ENCODE measurements at places on chromosomes 1 and 21.
A peak's percentile ranks its signal among the peaks of the same experiment; 100 is the strongest.

DNA sequence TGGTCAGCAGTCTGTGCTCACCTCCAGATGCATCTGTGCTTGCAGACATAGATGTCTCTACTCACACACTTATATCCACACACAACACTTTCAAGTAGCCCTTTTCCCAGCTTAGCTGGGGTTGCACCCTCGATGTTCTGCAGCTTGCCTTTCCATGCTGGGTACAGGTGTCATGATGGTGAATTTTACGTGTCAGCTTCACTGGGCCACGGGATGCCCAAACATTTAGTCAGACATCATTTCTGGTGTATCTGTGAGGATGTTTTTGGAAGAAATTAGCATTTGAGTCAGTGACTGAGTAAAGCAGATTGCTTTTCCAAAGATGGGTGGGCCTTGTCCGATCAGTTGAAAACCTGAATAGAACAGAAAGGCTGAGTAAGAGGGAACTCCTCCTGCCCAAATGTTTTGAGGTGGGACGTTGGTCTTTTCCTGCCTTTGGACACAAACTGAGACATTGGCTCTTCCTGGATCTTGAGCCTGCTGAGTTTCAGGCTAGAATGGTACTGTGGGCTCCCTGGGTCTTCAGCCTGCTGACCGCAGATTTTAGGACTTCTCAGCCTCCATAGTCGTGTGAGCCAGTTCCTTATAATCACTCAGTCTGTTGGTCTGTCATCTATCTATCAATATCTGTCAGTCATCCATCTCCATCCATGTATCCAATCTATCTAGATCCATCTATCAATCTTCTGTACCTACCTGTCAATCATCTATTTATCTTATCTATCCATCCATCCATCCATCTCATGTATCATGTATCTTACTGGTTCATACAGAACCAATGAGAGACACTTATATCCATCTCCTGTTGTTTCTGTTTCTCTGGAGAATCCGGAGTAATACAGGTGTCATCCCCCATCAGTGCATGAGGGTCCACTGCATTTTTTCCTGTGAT lies 12.7 kb upstream of the OBSCN start:
- DNase-seq: no peak

GRCh38 chr1:173478094-173478674 lies 1.0 kb downstream of the PRDX6 start:
- no peak for DNase-seq

DNA sequence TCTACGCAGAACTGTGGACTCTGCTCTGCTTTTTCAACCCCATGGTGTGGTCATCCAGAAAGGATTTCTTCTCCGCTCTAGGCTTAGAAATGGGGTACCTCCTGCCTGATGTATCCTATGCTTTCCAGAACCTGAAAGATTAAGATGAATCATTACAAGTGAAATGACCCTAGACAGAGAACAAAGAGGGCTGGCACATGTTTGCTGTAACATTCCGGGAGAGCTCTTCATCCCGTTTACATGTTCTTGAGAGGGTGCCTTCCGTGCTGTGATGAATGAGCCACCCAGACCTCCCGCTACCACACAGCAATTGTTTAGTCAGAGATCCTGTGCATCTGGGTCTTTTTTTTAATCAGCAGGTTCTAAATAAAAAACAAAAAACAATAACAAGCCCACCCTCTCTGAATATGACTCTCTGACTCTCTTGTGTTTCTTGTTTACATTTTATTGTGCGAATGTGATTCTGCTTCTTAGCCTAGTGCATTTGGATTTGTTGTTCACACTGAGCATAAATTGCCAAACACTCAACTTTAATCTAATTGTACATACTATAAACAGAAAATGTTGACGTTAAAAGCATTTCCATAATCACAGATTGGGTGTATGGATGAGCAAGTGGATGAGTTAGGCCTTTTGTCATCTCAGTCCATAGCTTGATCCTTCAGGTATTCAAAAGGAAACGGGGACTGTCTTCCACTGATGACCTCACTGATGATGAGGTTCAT lies 87.1 kb downstream of the GPR88 start:
- no peak for DNase-seq

DNA sequence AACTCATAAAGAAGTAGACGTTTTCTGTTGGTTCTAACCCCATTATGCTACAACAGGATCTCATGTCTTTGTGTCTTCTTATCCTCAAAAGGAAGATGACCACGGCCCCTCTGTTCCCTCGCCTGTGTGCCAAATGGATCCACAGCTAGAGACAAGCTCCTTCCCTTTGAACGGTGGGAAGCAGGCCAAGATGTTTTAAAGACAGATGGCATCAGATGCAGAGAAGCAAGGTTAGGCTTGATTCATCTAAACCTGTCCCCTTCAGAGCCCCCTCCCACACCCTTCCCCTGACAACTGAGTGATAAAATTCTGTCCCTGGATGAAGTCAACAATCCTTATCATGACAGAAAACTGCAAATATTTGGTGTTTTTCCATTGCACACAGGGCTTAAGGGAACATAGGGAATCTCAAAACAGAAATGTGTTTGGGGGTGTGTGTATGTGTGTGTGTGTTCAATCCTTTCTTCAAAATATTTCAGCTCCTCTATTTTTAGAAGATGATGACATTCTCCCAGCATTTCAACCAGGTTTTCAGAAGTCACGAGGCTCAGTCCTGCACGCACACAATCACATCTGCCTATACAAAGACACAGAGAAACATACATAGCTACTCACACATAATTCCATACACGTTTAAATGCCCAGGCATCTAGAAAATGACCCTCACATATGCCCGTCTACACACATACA lies 27.8 kb upstream of the FMOD start:
- DNase-seq: no peak

- DNase-seq: no peak
Observed at GRCh38 chr1:203178821-203179666, 3.4 kb upstream of the MYBPH start.

GRCh38 chr1:68338081-68338480 lies 105.8 kb upstream of the WLS start:
- no peak for DNase-seq

DNA sequence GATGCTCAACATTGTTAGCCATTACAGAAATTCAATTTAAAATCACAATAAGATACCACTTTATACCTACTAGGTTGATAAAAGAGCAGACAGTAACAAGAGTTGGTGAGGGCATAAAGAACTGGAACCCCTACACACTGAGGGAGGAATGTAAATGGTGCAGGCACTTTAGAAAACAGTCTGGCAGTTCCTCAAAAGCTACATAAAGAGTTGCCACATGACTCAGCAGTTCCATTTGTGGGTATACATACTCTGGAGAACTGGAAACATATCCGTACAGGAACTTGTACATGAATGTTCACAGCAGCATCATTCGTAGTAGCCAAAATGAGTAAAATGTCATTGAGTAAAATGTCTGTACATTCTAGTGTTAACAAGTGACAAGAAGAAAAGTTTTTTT lies 17.0 kb downstream of the NSL1 start:
- no peak for DNase-seq

DNA sequence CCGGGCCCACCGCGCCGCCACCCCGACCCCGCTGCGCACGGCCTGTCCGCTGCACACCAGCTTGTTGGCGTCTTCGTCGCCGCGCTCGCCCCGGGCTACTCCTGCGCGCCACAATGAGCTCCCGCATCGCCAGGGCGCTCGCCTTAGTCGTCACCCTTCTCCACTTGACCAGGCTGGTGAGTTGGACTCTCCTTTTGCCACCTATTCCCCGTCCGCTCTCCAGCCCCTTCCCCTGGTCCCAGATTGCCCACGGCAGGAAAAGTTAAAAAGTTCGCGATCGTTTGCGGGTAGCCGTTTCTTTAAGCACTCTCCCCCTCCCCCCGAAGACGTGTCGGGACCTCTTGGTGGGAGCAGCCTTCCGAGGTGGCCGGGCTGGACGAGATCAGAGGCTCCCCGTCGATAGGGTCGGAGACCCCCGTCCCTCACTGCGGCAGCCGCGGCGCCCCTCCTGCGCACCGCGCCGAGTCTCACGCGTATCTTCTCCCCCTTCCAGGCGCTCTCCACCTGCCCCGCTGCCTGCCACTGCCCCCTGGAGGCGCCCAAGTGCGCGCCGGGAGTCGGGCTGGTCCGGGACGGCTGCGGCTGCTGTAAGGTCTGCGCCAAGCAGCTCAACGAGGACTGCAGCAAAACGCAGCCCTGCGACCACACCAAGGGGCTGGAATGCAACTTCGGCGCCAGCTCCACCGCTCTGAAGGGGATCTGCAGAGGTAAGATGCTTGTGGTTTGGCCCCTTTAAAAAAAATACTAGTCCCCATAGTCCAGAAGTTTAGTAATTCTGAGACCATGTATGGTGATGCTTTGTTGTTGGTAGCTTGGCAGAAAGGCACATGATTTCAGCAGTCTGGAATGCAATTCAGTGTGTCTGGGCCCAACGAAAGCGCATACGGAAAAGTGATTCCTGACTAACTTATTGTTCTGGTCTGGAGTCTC lies 576 bp downstream of the CCN1 start:
- peak; percentile 36 for DNase-seq

GRCh38 chr1:18199462-18199861 lies 91.9 kb downstream of the IGSF21 start:
- DNase-seq: no peak

DNA sequence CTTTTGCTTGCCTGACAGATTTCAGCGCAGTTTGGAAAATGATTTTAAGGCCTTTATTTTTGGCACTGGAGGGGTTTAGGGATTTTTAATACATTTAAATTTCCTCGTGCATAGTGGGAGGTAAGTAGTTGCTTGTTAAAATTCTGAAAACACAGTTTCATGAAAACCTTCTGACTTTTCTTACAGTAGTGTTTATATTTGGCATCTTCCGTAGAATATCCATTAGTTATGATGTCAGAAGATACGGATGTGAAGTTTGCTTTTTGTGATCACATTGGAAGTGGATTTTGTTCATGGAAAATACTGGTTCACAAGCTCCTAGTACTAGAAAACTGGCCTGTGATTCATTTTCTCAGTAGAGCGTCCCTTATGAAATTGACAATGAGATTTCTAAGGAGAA lies 1.3 kb downstream of the RABGAP1L start:
- no peak for DNase-seq

DNA sequence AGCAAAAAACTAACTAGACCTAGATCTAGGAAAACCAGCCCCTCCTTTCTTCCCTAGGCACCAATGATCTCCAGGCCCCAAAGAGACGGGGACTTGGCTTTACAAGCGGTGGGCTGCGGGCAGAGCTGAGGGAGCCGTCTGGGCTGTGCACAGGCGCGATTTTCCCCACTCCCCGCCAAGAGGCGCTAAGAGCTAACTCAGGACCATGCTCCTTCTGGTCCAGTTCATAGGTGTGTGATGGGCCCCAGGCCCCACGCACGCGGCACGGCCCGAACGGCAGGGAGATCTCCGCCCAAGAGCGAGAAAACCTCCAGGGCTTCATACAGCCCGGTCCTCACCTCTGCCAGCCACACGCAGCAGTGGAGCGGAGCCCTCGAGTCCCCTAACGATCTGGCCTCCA lies 7.5 kb upstream of the GPR153 start:
- DNase-seq: no peak
